Thyroid gland (tissue), 4 donors: ENCODE measurements at places on chromosomes 6 and 20.

- no peak for DNase-seq
Measured at GRCh38 chr6:104566411-104566810, 293.3 kb downstream of the HACE1 start.

- DNase-seq = no peak
Measured at GRCh38 chr6:16658348-16659034, 102.8 kb downstream of the ATXN1 start.

- DNase-seq = no peak
Measured at GRCh38 chr6:25370178-25371036, 91.2 kb downstream of the CARMIL1 start.

- DNase-seq = no peak
Measured at GRCh38 chr6:169867751-169868191, 116.3 kb downstream of the ERMARD start.

- DNase-seq = no peak
Measured at GRCh38 chr6:7975764-7976146, 65.2 kb upstream of the TXNDC5 start.

DNA sequence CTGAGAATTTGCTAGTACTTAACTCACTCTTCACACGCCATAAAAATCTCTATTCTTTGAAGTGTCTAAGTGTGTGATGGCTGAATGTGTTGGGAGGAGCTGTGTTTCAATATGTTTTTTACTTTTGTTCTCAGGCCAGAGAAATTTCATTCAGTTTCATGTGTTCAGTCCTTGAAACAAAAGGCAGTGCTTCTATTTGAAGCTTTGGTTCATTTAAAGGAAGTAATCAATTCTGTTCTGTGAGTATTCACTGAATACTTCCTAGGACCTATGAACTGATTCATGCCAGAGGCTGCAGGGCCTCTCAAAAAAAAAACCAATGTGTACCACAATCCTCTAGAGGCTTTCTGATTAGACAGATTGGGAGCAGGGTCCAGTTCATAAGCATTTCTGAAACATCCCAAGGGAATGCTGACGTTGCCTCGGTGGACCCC is 12.4 kb upstream of the F13A1 start:
- DNase-seq = no peak

- DNase-seq = no peak
Measured at GRCh38 chr6:90397047-90397446, 100.4 kb upstream of the BACH2 start.

DNA sequence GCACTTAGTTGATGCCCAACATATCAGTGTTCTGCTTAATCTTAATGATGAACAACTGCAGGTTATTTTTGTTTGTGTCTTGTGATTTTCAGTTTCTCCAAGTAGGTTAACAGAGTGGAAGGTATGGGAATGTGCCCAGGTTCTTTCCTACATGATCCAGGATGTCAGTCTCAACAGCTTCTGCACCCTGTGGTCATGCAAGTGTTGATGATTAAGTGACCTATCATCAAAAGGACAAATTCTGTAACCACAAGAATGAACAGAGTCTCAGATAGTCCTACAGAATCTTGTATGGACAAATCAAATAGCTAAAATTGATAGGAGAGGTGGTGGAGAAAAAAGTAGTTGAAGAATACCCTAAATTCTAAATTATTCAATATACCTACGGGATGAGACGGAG is 26.1 kb downstream of the MAN1A1 start:
- no peak for DNase-seq

GRCh38 chr20:48710341-48711043 is 117.3 kb downstream of the PREX1 start:
- no peak for DNase-seq

DNA sequence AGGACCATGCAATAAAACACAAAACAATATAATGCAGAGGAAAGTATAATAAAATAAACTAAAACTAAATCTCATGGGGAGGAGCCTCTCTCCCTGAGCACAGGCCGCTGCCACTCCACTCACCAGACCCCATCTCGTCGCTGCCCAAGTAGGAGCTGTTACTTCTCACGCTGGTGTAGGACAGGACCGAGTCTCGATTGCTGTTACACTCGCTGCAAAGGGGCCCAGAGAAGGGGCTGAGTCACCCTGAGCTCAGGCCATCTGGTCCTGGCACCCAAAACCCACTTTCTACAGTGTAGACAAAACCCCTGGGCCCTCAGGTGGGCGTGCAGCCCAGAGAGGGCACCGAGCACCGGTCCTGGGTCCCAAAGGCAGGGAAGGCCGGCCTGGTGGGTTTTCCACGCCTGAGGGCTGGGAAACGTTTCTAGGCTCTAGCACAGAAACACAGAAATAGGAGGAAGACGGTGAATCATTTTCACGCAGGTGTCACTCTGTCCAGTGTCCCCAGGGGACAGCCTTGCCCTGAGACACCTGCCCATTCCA is 183.4 kb downstream of the PREX1 start:
- DNase-seq = no peak
